Fibroblast of pulmonary artery (primary cell): ENCODE measurements at places on chromosomes 2 and 18.

GRCh38 chr18:26356045-26356785 is 130.0 kb downstream of the TAF4B start:
- no peak for DNase-seq

- no peak for DNase-seq
These were observed 15.5 kb downstream of the HDLBP start for GRCh38 chr2:241300000-241300399.

GRCh38 chr2:24343225-24343882 is 17.0 kb downstream of the ITSN2 start:
- no peak for DNase-seq

- DNase-seq = peak; percentile 98
These were observed 111.7 kb downstream of the CDH2 start for GRCh38 chr18:28065031-28065792.

- no peak for DNase-seq
These were observed 1.1 kb upstream of the SOCS6 start for GRCh38 chr18:70287731-70288130.

- DNase-seq = no peak
These were observed 81.4 kb downstream of the ADCYAP1 start for GRCh38 chr18:986051-986450.

- no peak for DNase-seq
These were observed 135.2 kb downstream of the NYAP2 start for GRCh38 chr2:225534697-225535096.

DNA sequence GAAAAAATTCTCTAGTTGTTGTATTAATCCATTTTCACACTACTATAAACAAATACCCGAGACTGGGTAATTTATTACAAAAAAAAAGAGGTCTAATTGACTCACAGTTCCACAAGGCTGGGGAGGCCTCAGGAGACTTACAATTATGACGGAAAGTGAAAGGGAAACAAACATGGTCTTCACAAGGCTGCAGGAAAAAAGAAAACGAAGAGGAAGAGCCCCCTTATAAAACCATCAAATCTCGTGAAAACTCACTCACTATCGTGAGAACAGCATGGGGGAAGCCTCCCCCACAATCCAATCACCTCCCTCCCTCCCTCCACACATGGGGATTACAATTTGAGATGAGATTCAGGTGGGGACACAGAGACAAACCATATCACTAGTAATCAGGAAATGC is 61.7 kb upstream of the SPTBN1 start:
- no peak for DNase-seq

DNA sequence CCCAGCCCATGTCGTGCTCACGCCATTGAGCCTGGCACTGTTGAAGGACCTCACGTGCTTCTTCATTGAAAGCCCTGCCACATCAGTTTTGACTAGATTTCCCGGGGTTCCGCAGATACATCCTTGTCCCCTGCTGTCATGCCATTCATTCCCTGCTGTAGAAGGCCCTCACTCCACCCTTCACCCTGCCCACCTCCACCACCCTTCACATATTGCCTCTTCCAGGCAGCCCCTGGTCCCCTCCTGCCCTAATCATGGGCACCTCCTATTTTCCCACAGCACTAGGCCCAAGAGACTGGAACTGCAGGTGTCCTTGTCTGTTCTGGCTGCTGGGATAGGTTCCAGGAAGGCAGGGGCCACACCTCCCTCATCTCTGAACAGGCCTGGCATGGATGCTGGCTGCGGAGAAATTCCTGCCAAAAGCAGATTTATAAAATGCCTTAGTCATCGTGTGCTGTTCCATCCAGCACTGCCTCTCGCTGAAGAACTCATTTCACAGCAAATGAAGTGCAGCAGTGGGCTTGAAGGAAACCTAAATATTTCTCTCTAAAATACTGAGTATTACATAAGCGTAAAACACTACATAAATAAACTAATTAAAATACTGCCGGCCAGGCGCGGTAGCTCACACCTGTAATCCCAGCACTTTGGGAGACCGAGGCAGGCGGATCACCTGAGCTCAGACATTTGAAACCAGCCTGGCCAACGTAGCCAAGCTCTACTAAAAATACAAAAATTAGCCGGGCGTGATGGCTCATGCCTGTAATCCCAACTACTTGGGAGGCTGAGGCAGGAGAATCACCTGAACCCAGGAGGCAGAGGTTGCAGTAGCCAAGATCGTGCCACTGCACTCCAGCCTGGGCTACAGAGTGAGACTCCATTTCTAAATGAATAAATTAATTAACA is 38.4 kb downstream of the EIF4E2 start:
- DNase-seq = peak; percentile 83

DNA sequence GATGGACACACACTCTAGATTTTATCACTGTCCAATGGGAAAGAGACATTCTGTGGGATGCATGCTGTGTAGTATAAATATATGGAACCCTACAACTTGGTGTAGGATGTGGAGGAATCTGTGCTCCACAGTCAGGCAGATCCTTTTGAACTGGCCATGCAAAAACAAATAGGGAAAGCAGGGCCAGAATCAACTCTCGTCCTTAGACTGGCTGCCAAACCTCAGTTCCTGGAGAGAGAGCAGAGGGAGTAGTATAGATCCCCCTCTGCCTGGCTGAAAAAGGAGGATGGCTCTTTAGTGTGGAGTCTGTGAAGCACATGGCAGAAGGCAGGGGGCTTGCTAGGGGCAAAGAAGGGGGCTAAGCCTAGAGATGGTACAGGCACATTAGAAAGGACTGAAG is 84.7 kb downstream of the LYPD6 start:
- DNase-seq = no peak

DNA sequence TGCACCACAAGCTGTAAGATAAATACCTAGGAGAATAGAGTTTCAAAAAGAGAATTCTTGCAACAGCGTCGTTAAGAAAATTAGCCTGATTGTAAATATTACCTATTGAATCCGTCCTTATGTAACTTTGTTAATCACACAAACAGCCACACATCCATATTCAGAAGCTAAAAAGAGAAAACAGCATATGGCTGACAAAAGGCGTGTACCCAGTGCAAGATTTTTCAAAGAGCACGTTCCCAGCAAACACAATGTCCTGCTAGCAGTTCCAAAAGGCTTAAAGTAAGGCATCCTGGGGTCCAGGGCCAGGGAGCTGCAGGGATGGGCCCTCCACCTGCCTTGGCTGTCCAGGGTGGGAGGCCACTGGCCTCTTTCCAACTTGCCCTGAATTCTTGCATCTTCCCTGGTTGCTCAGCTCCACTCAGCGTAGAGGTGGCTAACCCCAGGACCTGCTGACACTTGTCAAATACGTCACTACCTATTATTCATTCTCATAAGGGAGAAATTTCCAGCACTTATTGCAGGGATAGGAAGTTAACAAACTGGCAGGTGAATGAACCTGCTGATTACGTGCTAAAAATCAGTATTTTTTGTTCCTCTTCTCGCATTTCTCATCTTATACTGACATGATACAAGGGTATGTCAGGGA is 102.1 kb upstream of the NEDD4L start:
- DNase-seq = no peak

- DNase-seq = peak; percentile 66
These were observed 6.9 kb downstream of the CREG2 start for GRCh38 chr2:101380376-101380775.

GRCh38 chr2:72124376-72124775 is 23.3 kb downstream of the CYP26B1 start:
- DNase-seq = no peak

DNA sequence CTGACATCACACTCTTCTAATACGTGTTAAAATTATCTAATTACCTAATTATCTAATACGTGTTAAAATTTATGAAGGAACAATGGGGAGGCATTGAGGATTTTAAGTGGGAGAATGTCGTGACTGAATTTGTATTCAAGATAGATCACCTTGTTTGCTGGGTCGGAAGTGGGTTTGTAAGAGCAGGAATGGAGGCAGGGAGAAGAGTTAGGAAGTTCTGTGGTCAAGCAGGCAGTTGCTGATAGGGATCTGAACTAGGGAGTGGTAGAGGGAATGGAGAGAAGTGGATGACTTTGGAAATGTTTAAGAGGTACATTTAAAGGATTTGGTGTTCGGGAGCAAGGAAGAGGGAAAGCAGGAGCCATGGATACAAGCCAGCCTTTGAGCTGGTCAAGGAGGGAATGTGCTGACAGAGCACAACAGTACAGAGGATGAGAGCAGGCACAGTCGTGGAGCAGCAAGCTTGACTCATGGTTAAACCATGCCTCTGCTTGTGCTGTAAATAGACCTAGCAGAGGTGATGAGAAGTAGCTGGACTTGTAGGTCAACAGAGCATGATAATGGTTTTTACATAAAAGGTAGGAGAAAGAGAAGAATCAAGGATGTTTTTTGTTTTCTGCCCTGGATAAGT is 16.2 kb downstream of the IL18RAP start:
- DNase-seq = peak; percentile 79

- DNase-seq = peak; percentile 85
These were observed 133.8 kb upstream of the RNF152 start for GRCh38 chr18:62026586-62026985.

GRCh38 chr2:60066096-60066839 is 487.2 kb downstream of the BCL11A start:
- no peak for DNase-seq

GRCh38 chr2:20363578-20363977 is 12.9 kb upstream of the PUM2 start:
- DNase-seq = no peak

DNA sequence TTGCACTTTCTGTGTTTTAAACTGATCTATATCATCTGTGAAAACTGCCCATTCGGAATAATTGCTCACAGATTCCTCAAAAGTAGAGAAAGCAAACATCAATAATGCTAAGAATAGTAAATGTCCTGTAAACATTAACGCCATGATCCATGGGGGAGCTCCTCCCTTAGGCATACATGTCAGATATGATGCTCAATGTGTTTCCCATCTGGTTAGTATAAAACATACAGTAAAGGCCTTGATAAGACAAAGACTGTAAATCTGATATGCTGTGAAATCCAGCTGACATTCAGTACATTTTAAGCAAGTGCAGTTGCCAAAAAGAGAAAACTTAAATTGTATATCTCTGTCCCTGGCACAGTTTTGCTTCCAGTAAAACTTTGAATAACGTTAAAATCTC is 2.1 kb downstream of the DSEL start:
- no peak for DNase-seq

DNA sequence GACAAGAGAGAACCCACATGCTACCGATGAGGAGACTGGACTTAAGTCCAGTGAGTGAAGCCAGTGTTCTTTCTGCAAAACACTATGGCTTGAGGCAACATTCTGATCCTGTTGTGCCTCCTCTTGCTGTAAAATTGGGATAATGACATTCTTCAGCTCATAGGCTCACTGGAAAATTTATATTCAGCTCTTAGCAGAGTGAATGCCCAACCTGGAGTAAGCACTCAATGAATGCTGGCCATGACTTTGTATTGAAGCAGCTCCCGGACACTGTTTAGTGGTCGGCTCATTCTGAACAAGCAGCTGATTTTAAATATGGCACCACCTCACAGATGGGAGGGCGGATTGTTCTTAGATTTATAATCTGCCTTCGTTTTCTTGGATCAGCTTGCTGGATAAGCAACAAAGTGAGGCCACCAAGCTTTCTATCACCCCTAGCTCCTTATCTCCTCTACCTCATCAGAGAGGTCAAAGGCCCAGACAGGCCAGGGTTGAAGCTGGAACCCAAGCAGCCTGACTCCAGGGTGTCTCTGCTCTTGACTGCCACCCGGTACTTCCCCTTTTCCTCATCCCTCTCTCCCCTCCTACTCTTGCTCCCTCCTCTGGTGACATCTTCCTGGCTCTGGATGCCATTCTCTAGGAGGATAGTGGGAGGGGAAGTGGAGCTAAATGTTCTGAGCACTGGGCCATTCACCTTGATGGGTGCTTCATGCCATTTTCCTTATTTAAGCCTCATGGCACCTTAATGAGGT is 11.5 kb downstream of the SLC9A4 start:
- no peak for DNase-seq

DNA sequence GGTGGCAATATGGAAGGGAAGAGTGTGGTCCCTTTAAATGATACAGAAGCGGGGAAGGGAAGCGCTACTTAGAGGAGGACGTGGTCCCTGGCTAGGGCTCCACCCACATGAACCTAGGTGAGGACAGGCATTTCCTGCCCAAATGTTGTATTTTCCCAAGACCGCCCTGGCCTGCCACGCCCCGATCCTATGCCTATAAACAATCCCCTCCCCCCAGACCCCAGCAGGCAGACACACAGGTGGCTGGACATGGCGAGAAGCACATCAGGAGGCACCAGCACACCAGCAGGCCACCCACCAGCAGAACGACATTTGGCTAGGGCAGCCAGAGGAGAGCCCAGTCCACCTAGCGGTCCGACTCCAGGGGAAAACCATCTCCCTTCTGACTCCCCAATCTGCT is 47.2 kb downstream of the METTL8 start:
- no peak for DNase-seq

GRCh38 chr2:240573071-240573515 is 4.8 kb downstream of the RNPEPL1 start:
- DNase-seq = no peak

DNA sequence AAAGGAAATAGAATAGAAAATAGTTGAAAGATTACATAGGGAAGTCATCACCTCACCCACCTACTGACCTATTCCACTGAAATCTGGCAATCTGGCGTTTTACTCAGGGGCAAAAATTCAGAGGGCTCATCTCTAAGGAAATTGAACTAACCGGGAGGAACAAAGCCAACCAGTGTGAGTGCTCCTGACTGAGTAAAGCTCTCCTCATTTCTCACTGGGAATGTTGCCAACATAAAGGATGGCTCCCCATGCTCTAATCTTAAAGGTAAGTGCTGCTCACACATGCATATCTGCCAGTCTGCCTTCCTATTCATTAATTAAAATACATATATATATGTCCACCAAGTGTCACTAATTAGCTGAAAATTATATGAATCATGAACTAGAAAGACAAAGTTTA is 13.5 kb upstream of the DOK6 start:
- no peak for DNase-seq

- DNase-seq = peak; percentile 58
These were observed 587 bp downstream of the SUMO1 start for GRCh38 chr2:202237787-202238233.

DNA sequence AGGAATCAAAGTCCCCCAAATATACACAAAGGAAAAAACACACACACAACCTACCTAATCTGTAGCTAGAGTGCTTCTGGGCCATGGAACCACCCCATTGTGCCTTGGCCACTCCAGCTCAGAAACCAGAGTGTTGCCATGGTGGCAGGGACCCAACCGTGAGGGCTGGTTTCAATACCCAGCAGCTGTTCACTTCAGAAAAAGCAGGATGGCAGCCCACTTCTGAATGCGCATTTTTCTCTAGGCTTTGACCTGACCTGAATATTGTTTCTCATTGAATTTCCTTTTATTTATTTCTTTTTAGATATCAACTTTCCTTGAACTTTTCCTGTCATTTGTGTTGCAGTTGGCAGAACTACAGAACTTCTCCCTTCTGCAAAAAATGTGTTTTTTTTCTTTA is 43.0 kb upstream of the EHBP1 start:
- DNase-seq = no peak

DNA sequence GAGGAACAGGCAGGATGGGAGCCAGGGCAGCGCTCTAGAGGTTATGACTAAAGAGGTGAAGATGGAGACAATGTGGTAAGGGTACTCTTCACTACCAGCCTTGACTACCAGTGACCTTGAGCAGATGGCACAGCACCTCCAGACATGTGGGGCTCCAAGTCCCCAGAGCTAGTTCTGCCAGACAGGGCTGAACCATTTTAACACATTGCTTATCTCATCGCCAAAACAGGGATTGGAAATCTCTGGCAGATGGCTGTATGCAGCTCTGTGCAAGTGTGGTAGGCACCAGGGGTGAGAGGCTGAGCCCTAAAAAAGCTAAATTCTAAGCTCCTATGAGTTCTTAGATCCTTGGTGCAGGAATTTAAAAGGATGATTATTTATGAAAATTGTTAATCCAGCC is 41.3 kb downstream of the FSHR start:
- no peak for DNase-seq
